Naive thymus-derived CD4-positive, alpha-beta T cell (primary cell): ENCODE measurements at places on chromosomes 4 and X.
A peak's percentile ranks its signal among the peaks of the same experiment; 100 is the strongest.

DNA sequence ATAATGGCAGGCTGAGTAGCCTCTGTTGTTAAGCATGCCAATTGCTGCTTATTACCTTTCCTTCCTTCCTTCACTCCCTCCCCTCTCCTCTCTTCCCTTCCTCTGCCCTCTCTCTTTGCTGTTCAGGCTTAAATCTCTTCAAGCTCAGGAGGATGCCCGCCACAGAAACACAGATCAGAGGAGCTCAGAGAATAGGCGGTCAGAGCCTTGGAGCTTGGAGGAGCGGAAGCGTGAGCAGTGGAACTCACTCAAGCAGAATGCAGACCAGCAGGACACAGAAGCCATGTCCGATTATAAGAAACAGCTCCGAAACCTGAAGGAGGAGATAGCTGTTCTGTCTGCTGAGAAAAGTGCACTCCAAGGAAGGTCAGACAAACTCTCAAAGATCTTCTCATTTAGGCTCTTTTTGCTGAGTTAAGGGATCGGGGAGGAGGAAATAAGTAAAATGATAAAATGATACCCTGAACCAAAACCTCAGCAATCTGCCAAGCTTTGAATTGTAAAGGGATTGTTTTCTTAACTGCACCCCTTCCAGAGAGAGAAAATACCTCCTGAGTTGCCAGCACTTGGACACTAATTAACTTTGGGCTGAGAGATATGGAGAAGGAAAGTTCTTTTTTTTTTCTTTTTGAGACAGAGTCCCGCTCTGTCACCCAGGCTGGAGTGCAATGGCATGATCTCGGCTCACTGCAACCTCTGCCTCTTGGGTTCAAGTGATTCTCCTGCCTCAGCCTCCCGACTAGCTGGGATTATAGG, 20.9 kb downstream of the SPATA18 start:
- DNase-seq: no peak

DNA sequence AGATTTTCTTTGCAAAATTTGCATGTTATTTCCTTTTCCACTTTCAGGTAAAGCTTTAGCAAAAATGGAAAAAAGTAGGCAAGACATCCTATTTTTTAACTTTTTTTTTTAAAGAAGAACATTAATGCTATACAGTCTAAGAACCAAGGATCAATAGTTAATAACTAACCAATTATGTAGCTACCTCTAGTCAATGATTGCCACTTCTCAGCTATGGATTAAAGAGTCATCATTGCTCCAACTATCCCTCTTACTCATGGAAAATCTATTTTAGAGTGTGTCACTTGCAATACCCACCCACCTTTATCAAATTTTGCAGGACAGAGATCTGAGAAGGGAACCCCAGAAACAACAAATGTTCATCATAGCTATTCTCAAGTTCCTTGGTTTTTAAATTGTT, 223.1 kb downstream of the ANK2 start:
- DNase-seq: no peak

DNA sequence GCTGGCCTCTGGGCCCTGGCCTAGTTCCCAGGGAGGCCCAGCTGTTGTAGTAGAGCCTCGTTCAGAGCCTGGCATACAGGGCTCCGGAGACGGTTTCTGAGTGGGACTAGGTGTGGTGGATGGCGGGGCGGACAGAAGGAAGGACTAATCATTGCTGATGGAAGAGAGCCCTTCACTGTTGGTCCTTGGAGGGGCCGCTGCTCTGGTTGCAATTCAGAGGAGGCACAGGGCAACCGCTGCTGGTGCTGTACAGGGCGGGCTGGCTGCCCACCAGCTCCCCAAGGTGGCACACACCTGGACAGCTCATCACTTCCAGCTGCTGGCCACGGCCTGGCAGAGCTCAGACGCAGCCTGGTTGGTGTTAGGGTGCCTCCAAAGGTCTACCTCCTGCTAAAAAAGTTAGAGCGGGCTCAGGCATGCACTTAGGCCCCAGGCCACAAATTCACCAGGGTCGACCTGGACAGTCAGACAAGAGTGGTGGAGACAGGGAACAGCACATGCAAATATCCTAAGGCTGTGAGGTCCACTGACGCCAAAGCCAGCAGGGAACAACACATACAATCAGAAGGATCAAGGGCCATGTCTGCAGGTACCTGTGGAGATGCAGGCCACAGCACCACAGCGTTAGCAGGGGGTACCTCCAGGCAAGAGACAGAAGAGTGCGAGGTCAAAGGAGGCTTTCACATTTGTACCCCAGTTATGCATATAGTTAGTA, 7.5 kb upstream of the RNF4 start:
- no peak for DNase-seq

GRCh38 chr4:183966371-183966770, 61.3 kb downstream of the STOX2 start:
- no peak for DNase-seq

DNA sequence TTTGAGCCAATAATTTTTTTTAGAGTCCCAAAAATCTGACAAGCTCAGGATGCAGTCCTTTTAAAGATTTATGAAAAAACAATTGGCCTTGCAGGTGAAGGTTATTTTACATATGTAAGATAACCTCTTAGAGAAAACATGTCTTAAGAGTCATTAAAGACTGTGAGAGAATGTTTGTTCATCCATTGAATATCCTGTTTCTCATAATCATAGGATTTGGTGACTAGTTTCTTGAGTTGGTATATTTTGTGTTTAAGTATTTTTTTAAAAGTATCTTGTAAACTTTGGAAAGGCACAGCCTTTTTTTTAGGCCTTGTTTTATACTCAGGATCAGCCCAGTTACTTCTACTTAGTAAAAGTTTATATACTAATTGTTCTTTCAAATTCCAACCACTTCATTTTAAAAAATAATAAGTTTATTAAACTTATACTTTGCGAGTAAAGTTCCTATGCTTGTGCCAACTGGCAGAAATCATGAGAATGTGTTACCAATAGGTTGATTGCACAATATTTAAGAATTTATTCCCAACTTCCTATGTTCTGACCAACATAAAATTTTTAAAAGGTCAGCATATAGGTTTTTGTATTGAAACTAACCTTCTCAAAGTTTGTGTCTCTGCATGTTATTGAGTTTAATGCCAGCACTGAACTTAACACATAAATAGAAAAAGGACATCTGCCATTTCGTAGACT, 40.0 kb upstream of the ARSJ start:
- DNase-seq: no peak

GRCh38 chr4:158873795-158874401, 105.1 kb downstream of the FNIP2 start:
- no peak for DNase-seq

GRCh38 chrX:130097507-130098209, 12.6 kb downstream of the ELF4 start:
- DNase-seq: no peak

GRCh38 chrX:153494541-153495361, at the start of gene BGN:
TSS of gene BGN (plus strand) at chrX:153494980. CDS start at chrX:153504632, 9,652 bp downstream.
- no peak for DNase-seq

DNA sequence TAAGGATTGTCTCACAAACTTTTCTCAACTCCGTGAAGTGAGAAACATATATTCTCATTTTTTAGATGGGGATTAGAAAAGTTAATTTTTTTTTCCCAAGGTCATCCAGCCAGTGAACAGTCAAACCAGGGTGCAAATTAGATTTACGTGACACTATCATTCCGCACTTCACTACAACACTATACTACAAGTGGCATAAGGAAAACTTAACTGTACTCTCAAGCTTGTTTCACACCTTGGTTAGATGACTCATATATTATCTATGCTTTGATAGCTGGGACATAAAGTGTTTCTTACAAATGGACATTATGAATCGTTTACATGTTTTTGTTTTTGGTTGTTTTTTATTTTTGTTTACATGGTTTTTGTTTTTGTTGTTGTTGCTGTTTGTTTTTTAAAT, 525.7 kb downstream of the PPARGC1A start:
- no peak for DNase-seq

DNA sequence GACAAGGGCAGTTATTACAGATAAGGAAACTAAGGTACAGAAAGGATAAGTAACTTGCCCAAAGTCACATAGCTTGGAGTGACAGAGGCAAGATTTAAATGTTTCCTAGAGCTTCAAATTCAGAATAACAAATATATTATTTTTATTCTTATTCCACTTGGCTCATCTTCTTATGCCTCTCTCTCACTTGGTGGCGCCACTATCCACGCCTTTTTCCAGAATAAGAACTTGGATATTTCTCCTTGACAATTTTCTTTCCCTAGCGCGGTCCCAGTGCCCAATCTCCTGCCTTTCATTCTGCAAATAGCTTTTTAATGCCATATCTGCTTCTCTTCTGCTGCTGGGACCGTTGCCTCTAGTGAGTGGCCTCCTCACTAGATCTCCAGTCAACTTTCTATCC, 78.5 kb downstream of the MSN start:
- no peak for DNase-seq

GRCh38 chrX:107628662-107629539, 591 bp downstream of the PRPS1 start:
- peak; percentile 63 for DNase-seq

GRCh38 chrX:44913656-44914531, 40.9 kb downstream of the KDM6A start:
- DNase-seq: no peak

DNA sequence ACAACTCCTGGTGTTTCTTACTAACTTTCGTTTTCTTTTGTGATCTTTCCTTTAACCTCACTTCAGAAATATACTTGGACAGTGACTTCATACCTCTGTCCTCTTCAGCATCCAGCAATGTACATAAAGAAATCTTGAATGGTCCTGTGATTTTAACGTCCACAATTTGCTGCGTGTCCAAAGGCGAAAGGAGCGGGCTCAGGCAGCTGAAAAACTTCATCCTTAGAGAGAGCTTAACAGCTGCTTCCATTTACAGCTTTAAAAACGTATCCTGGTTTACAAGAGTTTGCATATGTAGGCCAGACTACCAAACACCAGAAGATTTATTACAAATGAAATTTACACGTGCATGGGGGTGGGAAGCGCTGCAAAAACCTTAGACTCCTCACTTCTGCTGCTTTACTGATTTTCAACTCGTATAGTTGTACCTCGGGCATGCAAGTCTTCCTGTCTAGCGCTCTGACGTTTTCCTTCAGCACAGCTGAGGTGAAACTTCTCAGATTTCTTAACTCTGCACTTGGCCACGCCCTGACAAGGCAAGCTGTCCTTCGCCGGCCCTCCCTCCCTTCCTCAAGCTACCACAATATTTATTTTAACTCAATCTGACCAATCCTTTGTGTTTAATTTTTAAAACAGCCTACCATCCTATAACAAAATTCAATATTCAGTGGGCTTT, 406.4 kb downstream of the FAM47A start:
- no peak for DNase-seq

- peak; percentile 41 for DNase-seq
Observed at GRCh38 chrX:120380699-120381098, 18.8 kb downstream of the ATP1B4 start.

GRCh38 chr4:12975511-12975910, 508.6 kb downstream of the RAB28 start:
- DNase-seq: no peak

- no peak for DNase-seq
Observed at GRCh38 chrX:132704769-132705168, 215.9 kb upstream of the MBNL3 start.
